Activated CD8-positive, alpha-beta memory T cell treated with anti-CD3 and anti-CD28 coated beads for 48 hours (primary cell): ENCODE measurements at places on chromosomes 16 and 17.

- no peak for DNase-seq
These were observed 205.0 kb downstream of the RPTOR start for GRCh38 chr17:80749611-80750010.

GRCh38 chr16:6836766-6837165 is 495.9 kb upstream of the RBFOX1 start:
- DNase-seq = no peak

DNA sequence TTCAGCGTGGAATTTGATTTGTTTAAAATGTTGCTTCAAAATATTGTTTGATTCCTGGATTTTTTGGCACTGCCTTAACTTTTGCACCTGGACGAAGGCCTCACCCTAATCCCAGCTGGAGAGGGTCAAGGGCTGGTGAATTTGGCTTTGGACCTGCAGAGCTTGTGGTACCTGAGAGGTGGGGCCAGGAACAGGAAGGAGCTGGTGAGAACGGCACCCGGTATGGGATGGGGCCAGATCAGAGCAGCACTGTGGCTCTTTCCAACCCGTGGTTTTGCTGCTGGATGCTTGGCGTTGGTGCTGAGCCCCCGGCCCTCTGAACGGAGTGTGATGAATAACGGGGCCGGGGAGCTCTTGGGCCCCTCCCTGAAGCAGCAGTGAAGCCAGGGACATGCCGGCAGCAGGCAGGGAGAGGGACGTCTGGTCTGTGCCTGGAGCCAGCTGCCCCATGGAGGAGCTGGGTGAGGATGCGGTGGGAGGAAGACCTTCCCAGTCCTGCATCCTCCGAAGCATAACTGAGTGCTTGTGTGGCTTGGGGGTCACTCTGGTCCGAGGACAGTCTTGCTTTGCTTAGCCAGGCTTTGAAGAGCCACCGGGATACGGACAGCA is 275.4 kb downstream of the SEC14L1 start:
- no peak for DNase-seq

GRCh38 chr17:68775318-68775717 is 174.2 kb upstream of the FAM20A start:
- no peak for DNase-seq

- DNase-seq = no peak
These were observed 64.9 kb upstream of the LRRC37A3 start for GRCh38 chr17:64984181-64984580.

- no peak for DNase-seq
These were observed at the start of gene HS3ST6 for GRCh38 chr16:1918351-1919326. HS3ST6 (minus strand) TSS chr16:1918415; CDS start chr16:1918323, 92 bp downstream.

GRCh38 chr17:6492892-6493674 is 48.8 kb downstream of the PIMREG start:
- no peak for DNase-seq

- no peak for DNase-seq
These were observed 20.8 kb upstream of the MMD start for GRCh38 chr17:55442462-55442861.

DNA sequence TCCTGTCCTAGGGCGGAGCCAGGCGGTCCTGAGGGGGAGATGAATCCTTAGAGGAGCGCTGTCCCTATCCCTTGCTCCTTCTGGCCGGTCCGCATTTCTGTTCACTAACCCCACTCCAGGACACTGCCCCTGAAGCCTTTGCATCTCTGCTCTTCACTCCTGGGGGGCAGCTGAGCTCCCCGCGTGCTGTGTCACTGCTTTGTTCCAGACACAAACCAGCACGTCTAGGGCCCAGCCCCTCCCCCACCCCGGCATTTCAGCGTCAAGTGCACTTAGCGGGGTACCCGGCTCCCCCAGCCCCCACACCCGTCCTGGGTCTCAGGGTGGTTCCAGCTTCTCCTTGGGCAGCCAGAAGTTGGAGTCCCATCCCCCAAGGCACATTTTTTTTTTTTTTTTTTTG is 8.9 kb downstream of the CORO6 start:
- no peak for DNase-seq

GRCh38 chr16:56700195-56700594 is 17.9 kb downstream of the MT1X start:
- DNase-seq = no peak

DNA sequence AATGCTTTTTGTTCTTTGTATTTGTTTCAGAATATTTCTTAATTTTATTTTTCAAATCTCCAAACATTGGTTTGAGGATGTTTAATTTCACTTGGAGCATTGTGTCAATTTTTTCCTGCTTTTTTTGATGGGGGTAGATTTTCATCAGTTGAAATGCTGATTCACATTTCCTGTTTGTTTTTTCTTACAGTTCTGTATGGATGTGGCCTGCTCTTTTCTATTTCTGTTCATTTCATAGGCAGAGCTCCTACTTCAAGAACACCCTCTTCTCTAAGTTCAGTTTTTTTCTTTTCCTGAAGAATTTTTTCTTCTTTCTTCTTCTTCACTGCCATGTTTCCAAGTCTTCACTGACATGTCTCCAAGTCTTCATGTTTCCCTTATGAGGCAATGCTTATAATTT is 8.8 kb downstream of the MBTD1 start:
- DNase-seq = no peak

- peak; percentile 59 for DNase-seq
These were observed 144.0 kb upstream of the CHMP6 start for GRCh38 chr17:80847496-80848230.

DNA sequence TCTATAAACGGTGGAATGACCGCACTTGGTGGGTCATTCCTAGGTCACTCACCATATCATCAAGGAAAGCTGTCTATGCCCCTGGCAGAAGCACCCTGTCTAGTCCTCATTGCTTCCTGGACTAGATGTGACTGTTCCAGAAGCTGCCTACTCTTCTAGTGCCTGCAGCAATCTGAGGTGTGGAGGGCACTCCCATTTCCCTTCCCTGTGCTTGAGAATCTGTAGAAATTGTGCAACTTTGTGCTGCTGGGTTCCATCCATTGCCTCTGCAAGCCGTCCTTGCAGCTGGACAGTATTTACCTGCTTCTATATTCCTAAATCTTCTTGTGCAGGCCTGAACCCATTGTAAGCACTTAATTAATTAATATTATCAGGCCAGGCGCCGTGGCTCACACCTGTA is 52.1 kb downstream of the CACNG3 start:
- no peak for DNase-seq

GRCh38 chr17:81018044-81018802 is 16.7 kb upstream of the BAIAP2 start:
- no peak for DNase-seq

GRCh38 chr16:49478107-49478506 is 104.5 kb downstream of the C16orf78 start:
- DNase-seq = no peak

DNA sequence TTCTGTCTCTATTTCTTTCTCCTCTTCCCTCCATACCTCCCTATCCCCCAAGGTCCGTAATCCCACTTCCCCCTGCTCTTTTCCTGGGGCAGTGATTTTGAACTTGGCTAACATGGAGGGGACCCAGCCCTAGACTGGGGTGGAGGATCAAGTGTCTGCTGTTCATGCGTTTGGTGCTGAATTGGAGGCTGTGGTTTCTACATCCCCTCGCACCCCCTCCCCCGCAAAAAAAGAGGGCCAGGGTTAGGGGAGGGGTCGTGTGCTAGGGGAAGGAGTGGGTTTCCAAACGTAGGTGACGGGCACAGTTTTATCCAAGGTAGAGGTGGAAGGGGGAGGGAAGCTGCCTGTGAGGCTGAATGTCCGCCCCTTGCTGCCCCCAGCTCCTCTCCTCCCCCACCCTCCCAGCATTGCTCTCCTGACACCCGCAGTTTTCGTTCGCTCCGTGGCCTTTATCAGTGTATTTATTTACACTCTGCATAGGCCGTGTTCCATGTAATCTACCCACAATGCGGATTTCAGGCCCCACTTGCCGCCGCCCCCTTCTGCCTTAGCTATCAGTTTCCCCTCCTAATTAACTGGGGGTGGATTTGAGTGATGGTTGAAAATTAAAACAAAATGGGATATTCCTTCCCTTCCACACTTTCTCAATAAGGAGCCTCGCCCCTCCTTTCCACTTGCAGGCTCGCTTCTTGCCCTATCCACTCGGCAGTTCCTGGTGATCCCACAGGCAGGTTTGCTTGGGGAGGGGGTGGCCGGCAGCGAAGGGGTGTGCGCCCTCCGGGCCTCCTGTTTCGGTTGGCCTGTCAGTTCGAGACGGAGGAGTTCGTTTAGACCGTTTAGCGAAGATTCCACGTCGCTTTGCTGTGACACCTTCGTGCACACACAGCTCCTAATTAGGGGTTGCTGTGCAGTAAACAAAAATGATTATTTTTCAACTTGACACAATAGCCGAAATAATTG is 2.0 kb downstream of the GNAO1 start:
- DNase-seq = no peak

DNA sequence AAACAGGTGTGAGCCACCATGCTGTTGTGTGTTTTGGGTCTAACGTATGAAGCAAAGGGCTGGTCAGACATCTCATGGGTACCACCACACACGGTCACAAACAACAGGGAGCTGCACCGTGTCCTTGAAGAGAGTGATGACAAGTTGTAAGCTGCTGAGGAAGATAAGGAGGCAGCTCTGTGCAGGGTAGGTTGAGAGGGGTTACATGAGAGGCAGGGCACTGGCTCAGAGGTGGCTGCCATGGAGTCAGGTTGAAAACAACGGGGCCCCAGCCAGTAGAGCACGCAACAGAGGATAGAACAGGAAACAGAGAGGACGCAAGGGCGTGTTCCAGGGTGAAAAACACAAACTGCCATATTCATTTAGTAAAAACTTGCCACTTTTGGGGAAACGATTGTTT is 52.2 kb downstream of the TRARG1 start:
- DNase-seq = no peak

- no peak for DNase-seq
These were observed 3.5 kb upstream of the DLX4 start for GRCh38 chr17:49965524-49965909.

GRCh38 chr17:3602499-3602898 is 6.7 kb downstream of the TRPV1 start:
- no peak for DNase-seq

DNA sequence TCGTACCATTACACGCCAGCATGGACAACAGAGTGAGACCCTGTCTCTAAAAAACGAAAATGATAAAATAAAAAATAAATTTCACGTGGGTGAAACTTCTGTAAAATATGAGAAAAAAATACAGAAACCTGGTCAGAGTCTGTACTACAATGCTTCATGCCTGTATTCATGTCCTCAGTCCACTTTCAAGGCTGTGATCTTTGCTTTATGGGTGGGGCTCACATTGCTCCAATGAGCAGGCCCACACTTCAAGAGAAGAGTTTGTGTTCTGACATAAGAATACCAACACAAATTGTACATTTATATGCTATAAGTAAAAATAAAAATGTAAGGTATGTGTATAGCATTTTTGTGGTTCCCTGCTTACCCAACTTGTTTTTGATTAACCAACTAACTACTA is 32.2 kb upstream of the ABCA3 start:
- DNase-seq = no peak

DNA sequence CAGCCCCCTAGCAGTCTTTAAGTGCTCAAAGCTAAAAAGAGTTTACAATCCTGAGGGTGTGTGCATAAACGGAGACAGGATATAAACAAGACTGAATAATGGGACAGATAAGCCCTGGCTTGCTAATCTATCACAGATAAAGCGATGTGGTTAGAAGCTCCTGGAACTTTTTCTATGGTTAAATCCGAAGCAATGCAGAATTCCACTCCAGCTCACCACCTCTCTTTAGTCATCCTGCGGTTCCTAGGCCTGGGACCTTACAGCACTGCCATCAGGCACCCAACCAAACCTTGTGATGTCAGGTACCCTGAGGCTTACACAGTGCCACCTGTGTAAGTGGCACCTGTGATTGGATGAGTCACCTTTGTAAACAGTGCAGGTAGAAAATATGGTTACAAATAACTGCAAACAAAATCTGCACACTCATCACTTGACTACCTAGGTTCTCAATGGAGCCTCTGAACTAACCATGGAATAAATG is 31.5 kb upstream of the B4GALNT2 start:
- DNase-seq = no peak

- no peak for DNase-seq
These were observed 8.3 kb downstream of the BANP start for GRCh38 chr16:87959391-87959990.

GRCh38 chr17:15083225-15083624 is 181.9 kb downstream of the PMP22 start:
- DNase-seq = no peak

GRCh38 chr17:2011411-2012371 is 13.4 kb downstream of the RTN4RL1 start:
- DNase-seq = no peak
